ENCODE measurements at places on chromosomes 12 and 14.

DNA sequence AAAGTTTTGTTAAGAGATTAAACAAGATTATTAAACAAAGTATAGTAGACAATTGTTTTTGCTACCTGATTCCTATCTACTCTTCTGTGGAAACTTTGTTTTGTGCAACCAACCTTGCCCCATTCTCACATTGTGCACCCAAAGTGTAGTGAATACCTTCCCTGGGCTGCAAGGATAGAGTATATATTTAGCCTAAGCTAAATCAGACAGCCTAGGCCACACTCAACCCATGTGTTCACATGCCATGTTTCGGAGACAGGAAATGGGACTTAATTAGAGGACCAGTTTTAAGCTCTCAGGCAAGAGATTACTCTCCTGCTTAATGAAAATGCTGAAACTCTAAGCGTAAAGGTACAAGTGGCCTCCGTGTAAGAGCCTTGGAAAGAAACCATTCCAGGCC, 734.9 kb upstream of the USP15 start:
- no peak for DNase-seq

- DNase-seq: no peak
Measured at GRCh38 chr12:26732005-26732908, 100.7 kb downstream of the ITPR2 start.

DNA sequence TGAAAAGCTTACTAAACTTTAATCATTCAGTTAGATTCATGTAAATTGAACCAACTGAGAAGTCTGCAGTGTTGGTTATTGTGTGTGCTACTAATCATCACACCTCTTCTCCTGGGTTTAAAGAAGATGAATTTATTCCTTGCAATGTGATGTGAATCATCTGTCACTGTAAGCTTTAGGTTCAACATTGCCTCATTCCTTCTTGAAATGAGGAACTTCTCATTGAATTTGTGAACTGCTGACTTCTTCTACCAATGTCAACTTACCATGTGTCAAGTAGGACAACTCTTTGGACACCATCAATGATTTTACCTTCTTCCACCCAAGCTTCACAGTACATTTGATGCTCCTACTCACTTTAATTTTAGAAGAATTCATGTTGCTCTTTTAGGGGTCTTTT, 17.4 kb upstream of the PRB2 start:
- no peak for DNase-seq

DNA sequence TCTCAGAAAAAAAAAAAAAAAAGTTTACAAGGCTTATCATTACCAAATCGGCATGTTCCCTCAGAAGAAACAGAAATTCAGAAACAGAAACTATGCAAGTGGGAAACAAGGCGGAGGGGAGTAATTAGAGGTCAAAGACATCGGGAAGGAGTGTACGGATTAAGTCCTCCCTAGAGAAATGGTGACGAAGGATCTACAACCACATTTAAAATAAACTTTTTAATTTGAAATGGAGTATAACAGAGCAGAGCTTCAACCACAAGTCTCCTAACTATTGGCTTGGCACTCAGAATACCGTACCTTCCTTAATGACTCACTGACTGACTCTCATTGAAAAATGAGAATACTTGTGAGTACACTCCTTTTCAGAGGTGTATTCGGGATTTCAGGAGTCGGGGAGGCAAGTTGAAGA, 908 bp downstream of the ENTPD5 start:
- DNase-seq: no peak

DNA sequence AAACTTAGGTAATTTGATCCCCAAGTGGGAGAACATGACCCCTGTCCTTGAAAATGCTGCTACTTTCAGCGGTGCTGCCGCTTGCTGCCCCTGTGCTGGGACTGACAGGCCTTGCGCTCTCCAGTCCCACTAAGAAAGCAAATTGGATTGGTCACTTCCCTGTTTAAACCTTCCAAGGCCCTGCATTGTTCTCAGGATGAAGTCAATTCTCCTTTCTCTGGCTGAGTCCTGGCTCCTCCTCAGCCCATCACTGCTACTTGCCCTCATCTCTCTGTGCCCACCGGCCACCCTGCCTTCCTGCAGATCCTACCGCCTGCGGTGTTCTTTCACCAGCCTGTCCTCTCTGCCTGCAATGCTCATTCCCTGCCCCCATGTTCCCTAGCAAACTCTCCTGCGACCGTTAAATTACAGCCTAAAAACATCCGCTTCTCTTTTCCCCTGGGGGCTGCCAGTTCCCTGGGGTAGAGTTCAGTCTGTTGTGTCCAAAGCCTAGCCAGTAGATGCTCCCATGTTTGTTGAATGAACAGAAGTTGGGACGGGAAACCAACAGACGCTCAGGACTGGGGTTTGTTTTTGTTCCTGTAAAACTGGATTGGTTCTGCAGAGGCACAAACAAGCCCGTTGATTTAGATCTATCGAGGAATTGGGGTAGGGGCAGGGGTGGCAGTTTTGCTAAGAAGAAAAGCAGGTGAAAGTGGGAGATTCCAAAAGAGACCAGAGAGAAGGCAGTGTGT, 127.3 kb upstream of the HIF1A start:
- peak; percentile 67 for DNase-seq

- DNase-seq: no peak
Measured at GRCh38 chr12:7264538-7264937, 39.3 kb upstream of the ACSM4 start.

DNA sequence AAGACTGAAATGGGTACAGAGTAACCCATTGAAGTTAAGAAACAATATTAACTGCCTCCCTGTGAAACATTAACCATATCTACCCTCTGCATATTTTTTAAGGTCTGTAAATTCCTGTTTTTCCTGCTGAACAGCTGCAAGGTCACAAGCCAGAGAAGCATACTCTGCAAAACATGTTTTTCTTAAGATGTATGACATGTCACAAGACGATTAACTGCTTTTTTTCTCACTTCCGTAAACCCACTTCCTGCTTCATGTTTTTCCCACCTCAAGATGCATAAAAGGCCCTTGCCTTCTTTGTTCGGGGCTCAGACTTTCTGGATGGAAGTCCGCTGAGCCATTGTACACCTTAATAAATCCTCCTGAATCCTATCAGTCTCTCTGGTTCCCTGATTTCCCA, 504.7 kb upstream of the MIS18BP1 start:
- DNase-seq: no peak

DNA sequence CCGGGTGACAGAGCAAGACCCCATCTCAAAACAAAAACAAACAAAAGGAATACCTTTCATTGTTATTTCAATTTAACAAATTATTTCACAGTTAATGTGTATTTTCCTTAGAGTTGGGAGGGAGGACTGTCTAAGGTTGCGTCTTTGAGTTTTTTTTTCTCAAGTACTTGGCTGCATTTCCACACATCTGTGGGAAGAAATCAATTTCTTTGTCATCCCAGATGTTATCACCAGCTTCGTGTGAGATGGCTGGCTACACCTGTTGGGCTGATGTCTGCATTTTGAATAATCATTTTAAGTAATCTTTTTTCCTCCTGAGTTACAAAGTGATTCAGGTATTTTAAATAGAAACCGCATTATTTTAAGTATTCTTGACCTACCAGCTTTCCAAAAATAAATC, 59.4 kb downstream of the EML1 start:
- no peak for DNase-seq

GRCh38 chr12:102407776-102408486, 72.4 kb downstream of the IGF1 start:
- DNase-seq: no peak

GRCh38 chr14:68711561-68712309, 81.1 kb downstream of the ZFP36L1 start:
- no peak for DNase-seq

GRCh38 chr12:57105011-57105753, 6.0 kb downstream of the STAT6 start:
- DNase-seq: no peak

DNA sequence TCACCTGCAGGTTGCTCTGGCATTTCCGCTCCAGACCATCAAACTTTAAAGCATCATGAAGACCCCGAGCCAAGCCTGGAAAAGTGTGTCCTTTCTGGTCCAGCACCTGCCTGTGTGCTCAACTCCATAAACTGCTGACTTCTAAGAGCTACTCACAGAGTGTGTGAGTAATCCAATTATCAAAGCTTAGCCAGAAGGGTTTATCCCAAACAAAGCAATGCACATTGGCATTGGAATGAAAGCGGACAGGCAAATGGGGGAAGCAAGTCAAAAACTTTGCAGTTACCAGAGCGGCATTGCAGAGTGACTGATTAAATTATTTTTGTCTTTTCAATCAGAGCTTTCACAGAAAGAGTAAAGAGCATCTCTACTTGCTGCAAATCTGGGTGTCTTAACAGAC, 1262.4 kb upstream of the SEL1L start:
- DNase-seq: no peak

DNA sequence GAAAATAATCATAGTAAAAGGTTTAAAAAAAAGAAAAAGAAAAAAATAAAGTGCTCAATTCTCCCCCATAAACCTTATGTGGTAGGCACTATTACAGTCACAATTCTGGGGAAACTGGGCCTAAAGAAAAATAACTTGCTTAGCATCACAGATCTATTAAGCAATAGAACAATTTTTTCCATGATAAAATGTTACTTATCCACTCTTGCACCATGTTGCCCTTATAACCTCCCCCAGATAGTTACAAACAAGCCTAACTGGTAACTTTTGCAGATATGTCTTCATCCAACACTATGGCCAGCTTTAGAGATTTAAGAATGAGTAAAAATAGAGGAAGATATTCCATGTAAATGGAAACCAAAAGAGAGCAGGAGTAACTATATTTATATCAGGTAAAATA, 164.8 kb downstream of the DUSP6 start:
- DNase-seq: no peak

DNA sequence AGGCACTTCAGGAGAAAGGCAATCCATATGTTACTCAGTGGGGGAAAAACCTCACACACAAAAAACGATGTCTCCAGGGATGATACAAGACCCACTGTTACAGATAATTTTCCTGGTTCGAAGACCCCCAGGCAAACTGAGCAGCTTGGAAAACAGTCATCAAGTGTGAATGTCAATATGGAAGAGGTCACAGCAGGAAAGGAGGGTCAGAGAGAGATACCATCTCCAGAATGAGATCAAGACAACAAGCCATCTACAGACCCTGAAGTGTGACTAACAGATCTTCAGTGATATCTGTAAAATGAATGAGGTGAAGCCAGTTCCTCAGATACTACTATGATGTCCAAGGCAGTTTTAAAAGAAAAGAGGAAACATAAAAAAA, 28.6 kb downstream of the GNS start:
- no peak for DNase-seq

DNA sequence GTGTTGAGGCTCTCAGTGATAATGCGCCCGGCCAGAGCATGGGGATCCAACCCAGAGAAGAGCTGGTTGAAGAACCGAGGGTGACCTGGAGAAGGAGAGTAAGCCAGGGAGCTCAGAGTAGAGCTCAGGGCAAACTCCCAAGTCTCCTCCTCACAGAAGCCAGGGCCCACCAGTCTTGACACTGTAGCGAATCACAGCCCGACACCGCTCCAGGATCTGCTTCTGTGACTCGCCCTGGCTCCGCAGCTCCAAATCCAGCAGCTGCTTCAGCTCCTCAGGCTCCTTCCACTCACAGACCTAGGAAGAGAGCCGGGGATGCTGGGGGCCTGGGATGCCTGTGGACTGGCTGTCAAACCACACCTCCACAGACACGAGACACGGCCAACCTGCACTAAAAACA, 8.2 kb upstream of the ZNF740 start:
- DNase-seq: peak; percentile 45

DNA sequence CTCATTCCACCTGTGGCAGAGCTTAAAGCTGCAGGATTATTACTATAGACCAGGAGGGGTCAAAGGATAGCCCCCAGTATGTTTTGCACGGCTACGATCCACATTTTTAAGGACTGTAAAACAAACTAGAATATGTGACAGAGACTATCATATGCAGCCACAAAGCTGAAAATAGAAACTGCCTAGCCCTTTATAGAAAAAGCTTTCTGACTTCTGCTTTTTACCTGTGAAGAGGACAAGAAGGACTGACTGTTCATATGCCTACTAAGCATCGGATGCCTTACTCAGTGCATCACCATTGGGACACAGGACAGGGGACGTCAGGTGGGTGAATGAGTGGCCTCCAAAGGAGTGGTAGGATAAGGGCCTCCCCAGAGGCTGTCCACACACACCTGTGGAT, 29.8 kb downstream of the SPTB start:
- DNase-seq: no peak

GRCh38 chr14:67461996-67462395, 26.5 kb downstream of the TMEM229B start:
- DNase-seq: no peak

GRCh38 chr12:124778411-124778810, 85.3 kb downstream of the SCARB1 start:
- DNase-seq: no peak

DNA sequence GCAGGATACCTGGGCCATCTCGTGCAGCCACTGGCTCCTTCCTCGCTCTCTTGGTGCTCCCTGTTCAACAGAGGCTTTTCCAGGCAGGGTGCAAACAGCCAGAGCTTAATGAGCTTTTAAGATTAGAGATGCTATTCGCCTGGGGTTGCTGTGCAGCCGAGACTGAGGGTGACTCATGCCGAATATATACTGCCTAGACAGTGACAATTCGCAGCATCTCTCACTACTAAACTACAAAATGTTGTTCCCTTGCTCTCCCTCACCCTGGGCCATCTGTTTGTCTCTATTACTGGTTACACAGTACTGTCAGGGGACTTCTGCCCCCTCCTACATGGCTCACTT, 26.0 kb upstream of the TESC start:
- DNase-seq: no peak

- DNase-seq: no peak
Measured at GRCh38 chr12:56993346-56993745, 13.0 kb downstream of the ZBTB39 start.

GRCh38 chr12:132197581-132198354, 53.5 kb downstream of the NOC4L start:
- DNase-seq: peak; percentile 32

DNA sequence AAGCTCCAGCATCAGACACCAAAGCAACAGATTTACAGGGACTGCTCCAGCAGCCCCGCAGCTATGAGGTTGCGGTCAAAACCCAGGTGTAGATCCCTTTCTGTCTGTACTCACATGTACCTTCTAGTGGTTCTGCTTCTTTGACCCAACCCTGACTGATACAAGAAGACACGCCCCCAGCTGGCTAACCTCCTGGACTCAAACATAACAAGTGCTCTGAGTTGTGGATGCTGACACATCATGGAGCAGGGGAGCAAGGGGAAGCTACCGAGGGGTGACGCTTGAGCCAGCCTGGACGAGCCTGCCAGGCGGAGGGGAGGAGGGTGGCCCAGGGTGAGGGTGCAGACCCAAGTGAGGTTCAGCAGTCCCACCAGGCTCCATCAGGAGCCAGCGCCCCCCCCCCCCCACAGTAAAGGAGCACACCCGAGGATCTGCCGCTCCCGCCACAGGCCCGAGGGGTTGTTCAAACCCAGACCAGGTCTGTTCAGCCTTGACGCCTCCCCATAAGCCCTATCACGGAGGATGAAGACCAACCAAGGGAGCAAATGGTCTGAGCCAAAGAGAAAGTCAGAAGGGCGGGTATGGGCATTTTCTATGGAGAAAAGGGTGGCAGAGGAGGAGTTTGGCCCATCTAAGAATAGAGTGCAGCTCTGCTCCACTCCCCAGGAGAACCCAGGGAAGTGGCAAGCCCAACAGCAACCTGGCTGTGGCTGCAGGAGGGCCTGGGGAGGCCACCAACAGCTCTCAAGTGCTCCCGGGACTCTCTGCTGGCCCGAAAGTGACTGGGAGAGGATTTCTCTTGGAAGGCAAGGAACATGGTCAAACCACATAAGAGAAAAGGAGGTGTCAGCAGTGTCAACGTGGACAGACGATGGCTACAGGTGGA, 229.4 kb downstream of the BCL11B start:
- DNase-seq: no peak
